ENCODE measurements at places on chromosomes 16 and 17.

- no peak for DNase-seq
Observed at GRCh38 chr16:56421313-56421712, 4.0 kb downstream of the AMFR start.

- no peak for DNase-seq
Observed at GRCh38 chr17:78211032-78211431, 3.0 kb upstream of the BIRC5 start.

DNA sequence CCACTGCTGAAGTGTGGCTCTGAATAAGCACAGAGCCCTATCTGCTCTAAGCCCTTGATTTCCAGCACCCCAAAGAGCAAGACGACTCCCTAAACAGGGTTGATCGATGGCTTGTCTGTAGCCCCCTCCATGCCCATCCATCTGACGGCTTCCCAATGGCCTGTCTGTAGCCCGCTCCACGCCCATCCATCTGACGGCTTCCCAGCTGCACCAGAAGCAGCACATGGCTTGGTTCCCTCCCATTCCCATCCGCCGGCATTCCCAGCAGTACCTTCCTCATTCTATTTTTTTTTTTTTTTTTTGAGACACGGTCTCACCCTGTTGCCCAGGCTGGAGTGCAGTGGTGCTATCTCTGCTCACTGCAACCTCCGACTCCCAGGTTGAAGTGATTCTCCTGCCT lies 64.5 kb downstream of the RBFOX3 start:
- DNase-seq: no peak

GRCh38 chr17:82602986-82603710 lies 45.1 kb downstream of the WDR45B start:
- no peak for DNase-seq

DNA sequence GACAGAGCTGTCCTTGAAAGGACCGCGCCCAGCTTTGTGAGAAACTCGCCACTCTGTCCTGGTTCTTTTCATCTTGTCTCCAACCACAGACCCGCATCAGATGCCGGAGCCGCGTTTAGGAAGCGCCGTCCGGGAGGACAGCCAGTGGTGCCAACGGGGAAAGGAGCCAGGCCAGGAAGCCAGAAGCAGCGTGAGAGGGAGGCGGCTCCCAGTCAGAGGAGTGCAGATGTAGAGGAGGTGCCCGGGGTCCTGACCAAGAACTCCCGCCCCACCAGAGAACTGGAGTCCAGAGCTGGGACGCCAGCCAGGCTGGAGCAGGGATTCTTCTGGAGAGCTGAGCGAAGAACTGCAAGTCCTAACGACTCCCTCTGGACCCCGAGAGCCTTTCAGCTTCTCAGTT lies 49.3 kb upstream of the TNRC6C start:
- no peak for DNase-seq

- DNase-seq: no peak
Observed at GRCh38 chr17:54220829-54221228, 398.1 kb downstream of the KIF2B start.

GRCh38 chr16:2157480-2158261 lies 2.1 kb downstream of the TRAF7 start:
- DNase-seq: no peak

GRCh38 chr17:9342225-9342624 lies 233.4 kb downstream of the STX8 start:
- DNase-seq: no peak

DNA sequence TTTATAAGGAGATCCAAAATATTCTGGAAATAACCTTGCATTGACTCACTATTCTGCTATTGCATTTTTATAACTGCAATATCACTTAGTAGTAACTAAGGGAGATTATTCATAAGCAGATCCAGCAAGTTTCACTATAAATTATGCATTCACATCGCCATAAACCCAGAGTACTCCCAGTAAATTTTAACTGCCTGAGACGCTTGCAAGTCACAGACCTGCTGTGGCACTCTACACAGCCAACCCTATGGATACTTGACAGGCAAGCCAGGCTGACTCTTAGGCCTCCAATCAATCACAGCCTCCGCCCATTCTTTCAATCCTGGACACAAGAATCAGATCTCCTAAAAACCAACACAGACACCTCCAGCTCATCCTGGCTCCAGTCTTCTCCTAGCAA lies 28.2 kb downstream of the USP31 start:
- DNase-seq: no peak

- peak; percentile 81 for DNase-seq
Observed at GRCh38 chr17:50117202-50118051, 12.5 kb downstream of the SAMD14 start.

- no peak for DNase-seq
Observed at GRCh38 chr17:32345951-32346600, 3.9 kb upstream of the ZNF207 start.

DNA sequence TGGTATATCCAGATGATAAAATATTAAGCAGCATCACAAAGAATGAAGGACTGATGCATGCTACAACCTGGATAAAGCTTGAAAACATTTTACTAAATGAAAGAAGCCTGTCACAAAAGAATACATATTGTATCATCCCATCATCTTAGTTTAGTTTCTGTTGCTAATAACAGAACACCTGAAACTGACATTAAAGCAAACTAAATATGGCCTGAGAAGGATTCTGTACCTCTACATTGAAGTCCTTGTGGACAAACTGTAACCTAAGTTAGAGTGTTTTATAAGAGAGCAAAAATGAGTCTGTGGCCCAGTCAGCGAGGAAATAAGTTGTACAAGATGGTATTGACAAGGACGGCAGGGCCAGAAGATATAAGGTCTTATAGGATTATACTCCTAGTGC lies 261.0 kb upstream of the CPHXL start:
- no peak for DNase-seq

DNA sequence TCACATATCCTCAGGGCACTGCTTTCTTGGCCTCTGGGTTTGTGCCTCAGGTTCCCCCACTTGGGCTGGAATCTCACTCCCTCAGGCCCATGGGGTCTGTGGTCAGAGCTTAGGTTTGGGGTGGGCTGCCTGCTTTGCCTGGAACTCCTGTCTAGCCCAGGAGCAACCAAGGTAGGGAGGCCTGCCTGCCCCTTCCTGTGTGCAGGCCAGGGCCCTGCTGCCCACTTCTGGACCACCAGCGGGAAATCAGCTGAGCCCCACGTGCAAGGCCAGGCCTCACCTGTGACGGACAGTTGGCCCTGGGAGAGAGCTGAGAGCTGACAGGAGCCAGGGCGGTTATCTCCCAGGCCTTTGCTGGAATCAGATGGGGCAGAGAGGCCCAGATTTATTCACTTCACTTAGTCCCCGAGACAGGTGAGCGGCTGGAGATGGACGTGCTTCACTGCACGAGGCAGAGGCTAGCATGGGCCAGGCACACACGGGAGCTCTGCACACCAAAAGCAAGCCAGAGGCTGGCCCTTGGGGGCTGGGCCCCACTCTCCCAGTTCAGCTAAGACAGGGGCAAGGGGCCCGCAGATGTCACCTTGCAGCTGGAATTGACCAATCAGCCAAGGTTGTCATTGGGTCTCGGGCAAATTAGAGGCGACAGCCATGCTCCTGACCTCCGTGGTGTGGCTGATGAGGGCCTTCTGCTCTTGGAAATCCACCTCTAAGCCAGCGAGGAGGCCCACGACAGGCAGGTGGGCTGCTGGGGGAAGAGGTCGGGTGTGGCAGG lies 49.9 kb upstream of the DOC2B start:
- no peak for DNase-seq

- no peak for DNase-seq
Observed at GRCh38 chr16:21267298-21267697, 10.8 kb downstream of the CRYM start.

DNA sequence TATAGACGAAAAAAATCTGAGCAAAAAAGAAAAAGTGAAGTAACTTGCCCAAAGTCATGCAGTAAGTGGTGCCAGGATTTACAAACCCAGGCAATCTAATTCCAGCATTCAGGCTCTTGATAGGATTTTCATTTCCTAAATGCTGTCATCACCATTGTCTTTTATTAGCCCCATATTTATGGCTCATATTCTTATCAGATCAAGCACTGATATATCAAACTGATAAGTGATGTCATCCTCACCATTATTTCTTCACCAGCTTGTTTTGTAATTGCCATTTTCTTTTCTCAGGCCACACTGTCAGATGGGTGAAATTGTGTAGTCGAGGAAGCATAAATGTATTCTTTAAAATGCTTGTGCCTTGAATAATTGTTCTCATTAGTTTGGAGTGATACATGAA lies 1.3 kb downstream of the RAD51C start:
- DNase-seq: no peak

DNA sequence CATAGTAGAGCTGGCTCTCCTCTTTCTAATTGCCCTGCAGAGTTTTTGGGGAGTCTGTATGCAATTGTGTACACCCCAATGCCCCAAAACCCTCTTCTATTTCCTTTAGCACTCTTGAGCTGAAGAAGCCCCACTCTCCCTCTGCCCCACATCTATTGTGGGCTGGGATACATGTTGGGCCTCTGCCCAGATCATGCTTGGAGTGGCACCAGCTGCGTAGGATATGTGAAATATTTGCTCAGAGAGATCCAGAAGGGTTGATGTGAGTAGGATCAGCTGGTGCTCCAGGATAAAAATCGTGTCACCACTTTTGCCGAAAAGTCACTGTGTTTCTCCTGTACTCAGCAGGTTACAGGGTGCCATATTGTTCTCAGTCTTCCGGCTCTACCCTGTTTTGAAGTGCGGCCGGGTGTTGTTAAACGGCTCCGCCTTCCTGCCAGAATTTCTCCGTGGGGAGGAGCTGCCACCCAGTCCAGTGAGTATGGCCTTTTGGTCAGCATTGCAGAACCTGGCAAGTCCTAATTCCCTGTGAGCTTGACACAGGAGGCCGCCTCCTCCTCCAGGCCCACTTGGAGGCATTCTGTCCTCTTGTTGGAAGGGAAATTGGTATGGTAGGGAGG lies 664.5 kb downstream of the WWOX start:
- no peak for DNase-seq

DNA sequence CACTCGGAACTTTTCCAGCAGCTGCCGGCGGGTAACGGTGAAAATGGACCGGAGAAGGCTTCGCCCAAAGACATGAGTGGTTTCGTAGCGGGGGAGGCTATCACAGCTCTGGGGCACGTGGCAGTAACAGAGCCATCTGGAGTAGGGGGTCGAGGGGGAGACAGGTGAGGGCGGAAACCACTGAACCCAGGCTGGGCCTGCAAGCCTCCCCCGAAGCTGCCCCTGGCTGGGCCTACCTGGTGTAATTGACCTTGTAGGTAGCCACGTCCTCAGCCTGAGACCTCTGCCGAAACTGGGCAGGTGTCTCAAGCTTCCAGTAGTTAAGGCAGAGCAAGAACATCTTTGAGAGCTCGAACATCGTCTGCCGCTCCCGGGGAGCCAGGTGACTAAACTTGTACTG lies 1.9 kb downstream of the KAT2A start:
- no peak for DNase-seq

GRCh38 chr16:72917051-72917450 lies 130.9 kb downstream of the ZFHX3 start:
- DNase-seq: no peak

- DNase-seq: no peak
Observed at GRCh38 chr17:79435962-79436361, 174.9 kb downstream of the RBFOX3 start.

- no peak for DNase-seq
Observed at GRCh38 chr16:23535901-23536300, 21.2 kb downstream of the EARS2 start.

DNA sequence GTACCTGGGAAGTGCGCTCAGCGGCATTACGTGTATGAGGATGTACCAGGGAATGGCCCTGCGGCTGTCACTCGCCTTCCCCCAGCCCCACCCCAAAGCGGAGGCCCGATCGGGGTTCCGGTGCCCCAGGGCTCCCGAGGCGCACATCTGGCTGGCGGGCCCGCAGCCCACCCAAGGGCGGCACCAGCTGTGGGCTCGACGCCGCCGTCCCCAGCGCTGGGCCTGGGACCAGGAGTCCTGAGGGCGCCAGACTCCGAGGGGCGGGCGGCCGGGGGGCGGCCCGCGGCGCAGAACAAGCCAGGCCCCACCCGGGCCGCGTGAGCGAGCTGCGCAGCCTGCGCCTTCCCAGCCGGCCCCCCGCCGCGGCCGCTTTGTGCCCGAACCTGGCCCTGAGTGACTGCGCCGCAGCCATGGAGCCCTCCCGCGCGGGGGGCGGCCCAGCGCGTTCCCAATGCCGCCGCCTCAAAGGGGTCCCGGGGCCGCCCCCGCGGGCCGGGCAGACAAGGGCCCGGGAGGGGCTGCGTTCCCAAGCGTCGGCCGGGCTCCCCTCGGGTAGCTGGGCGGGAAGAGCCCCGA lies 17.4 kb downstream of the ZNF423 start:
- no peak for DNase-seq

GRCh38 chr17:48816438-48816773 lies 623 bp downstream of the TTLL6 start:
- no peak for DNase-seq

GRCh38 chr17:71287071-71287823 lies 833.6 kb upstream of the SOX9 start:
- no peak for DNase-seq

GRCh38 chr16:8760021-8760420 lies 37.4 kb downstream of the TMEM186 start:
- DNase-seq: no peak

DNA sequence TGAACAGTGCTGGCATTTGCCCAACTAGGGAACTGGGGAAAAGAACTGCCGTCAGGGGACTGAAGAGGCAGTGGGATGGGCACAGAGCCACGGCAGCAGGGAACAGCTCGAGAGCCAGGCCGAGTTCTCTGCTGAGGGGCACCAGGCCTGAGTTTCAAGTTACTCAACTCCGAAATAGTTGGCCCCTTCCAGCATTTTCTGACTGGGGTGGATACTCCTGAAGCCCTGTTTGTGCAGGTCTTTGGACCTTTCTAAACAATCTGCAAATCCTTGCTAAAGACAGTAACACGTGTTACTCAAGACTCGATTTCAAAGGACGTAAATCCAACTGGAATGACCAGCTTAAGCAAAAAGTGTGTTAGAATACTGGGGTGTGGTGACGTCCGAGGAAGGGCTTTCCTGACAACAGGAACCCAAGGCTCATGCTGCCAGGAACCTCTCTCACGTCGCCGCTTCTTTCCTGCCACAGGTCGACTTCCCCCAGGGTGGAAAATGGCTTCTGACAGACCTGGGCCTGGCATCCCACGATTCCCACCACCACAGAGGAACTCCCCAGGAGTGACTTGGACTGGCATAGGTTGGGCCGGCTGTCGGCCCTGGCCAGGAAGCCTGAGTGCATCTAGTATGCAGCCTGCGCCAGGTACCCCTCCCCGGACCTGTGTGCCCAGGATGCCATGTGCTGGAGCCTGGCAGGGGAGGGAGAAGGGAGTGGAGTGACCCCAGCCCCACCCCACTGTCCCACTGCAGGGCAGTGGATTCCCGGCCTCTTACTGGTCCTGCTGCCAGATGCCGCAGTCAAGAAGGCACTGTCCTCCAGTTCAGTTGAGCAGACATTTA lies 71.9 kb downstream of the N4BP1 start:
- DNase-seq: no peak

GRCh38 chr17:3656353-3656752 lies 12.0 kb downstream of the TAX1BP3 start:
- DNase-seq: no peak

GRCh38 chr16:31819948-31820347 lies 53.7 kb upstream of the ZNF267 start:
- no peak for DNase-seq

Data from progenitor cell of endocrine pancreas (in vitro differentiated cells).